MCF 10A (cell line): ENCODE measurements at places on chromosomes 12 and 14. TPM values are rescaled to one million over a fixed set of nuclear protein-coding genes. Genes with fewer than 3 reads are reported as not detected.

The SLC8A3 gene
- not detected in 2 replicates for total RNA-seq

The RHNO1 gene
- 47.0 and 60.9 TPM in 2 replicates for total RNA-seq

The FBXO33 gene
- 3.9 and 5.6 TPM in 2 replicates for total RNA-seq

The RAP1B gene
- total RNA-seq: 180 and 232 TPM in 2 replicates

The HSPB8 gene
- 0.23 and 0.27 TPM in 2 replicates for total RNA-seq

The BDKRB1 gene
- total RNA-seq: 0.32 and 0.51 TPM in 2 replicates

The TRIM9 gene
- 0.19 TPM in 1 of 2 replicates, not detected in the other for total RNA-seq

The IFNG-AS1 gene
- total RNA-seq: not detected in 2 replicates

The OAS2 gene
- total RNA-seq: 0.33 and 0.71 TPM in 2 replicates

The C1R gene
- total RNA-seq: 13.1 and 16.7 TPM in 2 replicates

The PLEKHG3 gene
- total RNA-seq: 52.9 and 72.8 TPM in 2 replicates

The IL31 gene
- total RNA-seq: not detected in 2 replicates

The SDSL gene
- 21.1 and 32.7 TPM in 2 replicates for total RNA-seq

The PRPF39 gene
- 36.7 and 41.4 TPM in 2 replicates for total RNA-seq

The MMP14 gene
- 71.5 and 78.6 TPM in 2 replicates for total RNA-seq

The PPP1R3E gene
- 7.2 and 7.8 TPM in 2 replicates for total RNA-seq

The IL22 gene
- not detected in 2 replicates for total RNA-seq

The FAM161B gene
- total RNA-seq: 2.1 and 3.0 TPM in 2 replicates

The CMTM5 gene
- total RNA-seq: not detected in 2 replicates

The A2M gene
- total RNA-seq: not detected in 2 replicates

The B4GALNT3 gene
- 0.68 and 0.76 TPM in 2 replicates for total RNA-seq

The CMA1 gene
- not detected in 2 replicates for total RNA-seq

The PPFIBP1 gene
- total RNA-seq: 82.6 and 87.7 TPM in 2 replicates

The TAC3 gene
- not detected in 2 replicates for total RNA-seq

The SLC5A8 gene
- not detected in 2 replicates for total RNA-seq
